ENCODE measurements at places on chromosomes 6 and 20.

- no peak for DNase-seq
Observed at GRCh38 chr20:57192311-57192710, 74.1 kb downstream of the BMP7 start.

- DNase-seq: no peak
Observed at GRCh38 chr6:134117409-134117808, 65.0 kb upstream of the SLC2A12 start.

DNA sequence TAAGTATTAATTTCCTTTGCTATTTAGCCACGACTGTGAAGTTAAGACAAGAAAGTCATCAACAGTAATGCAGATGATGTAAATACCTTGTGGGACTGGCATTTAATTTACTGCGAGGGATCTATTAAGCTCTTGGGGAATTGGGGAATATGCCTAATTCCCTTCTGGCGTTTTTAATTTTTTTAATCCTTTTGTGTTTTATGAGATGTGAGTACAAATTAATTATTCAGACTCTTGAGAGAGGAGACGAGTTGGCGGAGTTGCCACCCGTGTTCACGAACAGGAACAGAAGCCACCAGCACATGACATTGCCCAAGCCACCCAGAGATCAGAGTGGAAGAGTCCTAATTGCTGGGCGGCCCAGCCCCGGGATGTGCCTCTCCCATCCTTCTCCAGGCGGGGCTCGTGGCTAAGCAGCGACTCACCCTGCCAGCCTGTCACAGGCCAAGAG is 533 bp upstream of the CRYBG1 start:
- no peak for DNase-seq

GRCh38 chr6:16852671-16853070 is 91.4 kb upstream of the ATXN1 start:
- DNase-seq: no peak

DNA sequence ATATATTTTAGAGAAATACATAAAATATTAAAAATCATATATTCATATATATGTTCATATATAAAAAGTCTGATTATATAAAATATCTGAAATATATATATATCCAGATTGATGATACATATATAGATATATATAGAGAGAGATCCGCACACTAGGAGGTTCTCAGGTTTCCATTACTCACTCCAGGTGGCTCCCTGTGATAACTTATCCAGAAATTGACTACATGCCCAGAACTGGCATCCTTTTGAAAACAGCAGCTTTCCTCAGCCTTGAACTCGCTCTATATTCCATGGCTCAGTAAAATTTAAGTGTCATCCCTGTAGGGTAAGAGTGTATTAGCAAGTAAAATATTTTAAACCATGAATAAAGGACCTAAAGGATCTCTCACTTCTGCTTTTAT is 206.8 kb downstream of the TINAG start:
- DNase-seq: no peak

- DNase-seq: no peak
Observed at GRCh38 chr6:112833581-112834131, 486.5 kb downstream of the RFPL4B start.

GRCh38 chr20:62048821-62049291 is 16.8 kb downstream of the TAF4 start:
- no peak for DNase-seq

DNA sequence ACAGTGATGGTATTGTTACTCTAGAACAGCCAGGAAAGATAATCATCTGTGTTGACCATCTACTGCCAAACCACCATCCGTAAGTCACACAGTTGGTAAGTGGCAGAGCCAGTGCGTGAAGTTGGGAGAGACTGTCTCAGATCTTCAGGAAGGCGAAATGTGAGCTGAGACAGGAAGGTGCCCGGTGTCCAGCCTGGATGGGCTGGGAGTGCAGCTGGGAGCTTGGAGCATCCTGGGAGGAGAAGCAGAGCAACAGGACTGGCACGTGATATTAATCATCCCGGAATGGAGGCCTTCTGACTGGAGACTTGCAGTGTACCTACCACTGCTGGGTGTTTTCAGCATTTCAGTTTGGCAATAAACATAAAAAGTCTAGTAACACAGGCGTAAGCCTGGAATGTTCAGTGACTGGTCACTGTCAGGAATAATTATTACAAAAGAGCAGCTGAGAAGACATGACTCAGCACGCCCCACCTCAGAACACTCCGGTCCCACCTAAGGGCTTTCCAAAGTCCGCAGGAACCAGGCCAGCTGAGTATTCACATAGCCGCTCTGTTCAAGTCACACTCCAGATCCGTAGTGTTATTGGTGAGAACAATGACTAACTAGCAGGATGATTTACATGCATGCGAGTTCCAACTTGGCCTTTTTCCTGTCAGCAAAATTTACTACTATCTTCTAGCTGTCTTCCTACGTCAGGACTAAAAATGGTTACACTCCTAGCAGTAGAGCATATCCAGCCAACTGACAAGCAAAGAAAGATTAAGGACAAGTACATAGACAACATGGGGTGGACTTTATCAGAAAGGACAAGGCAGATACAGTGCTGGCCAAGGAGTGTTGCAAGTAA is 45.1 kb upstream of the PNRC1 start:
- DNase-seq: no peak

DNA sequence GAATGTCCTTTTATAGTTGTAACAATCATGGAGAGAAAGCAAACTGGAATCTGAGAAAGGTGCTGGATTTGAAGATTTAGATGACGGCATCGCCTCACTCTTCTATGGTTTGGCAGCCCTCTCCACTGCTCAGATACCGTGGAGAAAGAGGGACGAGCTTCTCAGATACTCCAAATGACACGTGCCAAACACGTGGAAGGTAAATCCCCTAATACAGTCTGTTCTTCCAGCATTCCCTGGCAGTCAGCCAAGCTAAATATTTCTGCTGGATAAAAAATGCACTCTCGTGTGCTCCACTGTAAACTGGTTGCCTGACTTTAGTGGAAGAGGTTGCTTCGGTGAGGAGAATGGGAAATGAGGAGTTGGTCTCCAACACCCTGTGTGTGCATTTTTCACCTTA is 16.7 kb upstream of the PRDM1 start:
- no peak for DNase-seq

DNA sequence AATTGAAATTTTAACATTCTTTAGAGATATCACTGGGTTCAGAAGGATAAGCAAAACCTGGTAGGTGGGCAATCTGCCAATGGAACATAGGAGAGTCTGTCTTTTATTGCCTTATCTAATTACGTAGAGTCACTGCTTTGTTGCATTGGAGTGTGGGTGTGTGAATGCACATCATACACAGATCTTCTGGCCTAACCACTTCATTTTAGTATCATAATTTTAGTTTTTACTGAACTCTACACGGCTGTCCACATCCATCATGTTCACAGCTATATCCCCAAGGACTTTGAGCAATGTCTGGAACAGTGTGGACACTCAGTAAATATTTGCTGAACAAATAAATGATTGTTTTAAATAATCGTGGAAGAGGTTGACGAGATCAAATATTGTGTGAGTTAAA is 104.6 kb upstream of the AKIRIN2 start:
- DNase-seq: no peak

DNA sequence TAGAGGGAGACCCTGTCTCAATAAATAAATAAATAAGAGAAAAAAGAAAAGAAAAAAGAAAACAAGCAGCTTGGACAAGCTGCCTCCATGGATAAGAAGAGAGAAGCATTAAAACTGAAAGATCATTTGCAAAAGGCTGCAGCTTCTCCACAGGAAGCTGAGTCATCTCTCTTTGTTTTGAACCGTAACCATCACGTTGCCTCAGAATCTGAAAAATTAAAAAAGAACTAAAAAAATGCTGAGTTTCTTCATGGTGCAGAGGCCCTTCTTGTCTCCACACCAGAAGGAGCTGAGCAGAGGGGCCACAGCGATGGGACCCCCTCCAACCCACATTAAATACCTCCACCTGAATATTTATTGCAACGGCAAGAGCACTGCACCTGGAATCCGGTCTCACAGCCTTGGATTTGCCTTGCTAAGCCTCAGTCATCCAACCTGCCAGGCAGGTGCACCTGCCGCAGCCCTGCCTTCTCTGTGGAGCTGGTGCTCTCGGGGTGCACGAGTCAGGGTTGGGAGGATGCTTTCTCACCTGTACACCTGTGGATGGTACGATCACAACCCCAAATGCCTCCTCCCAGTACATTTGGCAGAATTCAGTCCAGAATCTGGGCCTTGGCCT is 28.1 kb downstream of the TOX2 start:
- DNase-seq: no peak

GRCh38 chr20:63445075-63445734 is 27.2 kb downstream of the KCNQ2 start:
- DNase-seq: no peak

Measured in cortex of kidney (tissue), 1 donor.